CD4-positive, alpha-beta memory T cell (primary cell): ENCODE measurements at places on chromosomes 5 and 9. TPM values are rescaled to one million over a fixed set of nuclear protein-coding genes. Genes with fewer than 3 reads are reported as not detected.

Gene SHISAL2B
- total RNA-seq = not detected

Gene IL3
- total RNA-seq = not detected

DNA sequence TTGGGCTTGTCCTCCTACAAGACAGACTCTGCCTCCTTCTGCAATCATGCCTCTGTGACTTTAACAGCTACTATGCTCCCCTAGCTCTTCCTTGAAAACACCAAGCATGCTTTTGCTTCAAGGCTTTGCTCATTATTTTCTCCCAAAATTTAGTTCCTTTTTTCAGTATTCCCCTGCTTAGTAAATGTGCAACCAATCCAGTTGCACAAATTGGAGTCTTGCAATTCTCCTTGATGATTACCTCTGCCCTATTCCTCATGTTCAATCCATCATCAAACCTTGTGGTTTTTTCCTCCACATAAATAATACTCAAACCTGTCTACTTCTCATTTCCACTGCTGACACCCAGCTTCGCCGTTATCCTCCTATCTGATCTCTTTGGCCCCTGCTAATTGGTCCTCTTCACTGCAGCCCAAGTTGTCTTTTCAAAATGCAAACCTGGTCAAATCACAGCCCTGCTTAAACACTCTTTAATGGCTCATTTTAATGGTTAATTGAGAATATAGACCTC lies 296.3 kb downstream of the CWC27 start:
- no peaks in the 10 kb centered on the region for H3K27me3 ChIP-seq
- H3K36me3 ChIP-seq = no peaks in the 10 kb centered on the region
- no peak for DNase-seq
- H3K4me3 ChIP-seq = no peak overlapping the region
- H3K27ac ChIP-seq = no peak overlapping the region
- no peaks in the 10 kb centered on the region for H3K4me1 ChIP-seq

- DNase-seq = no peak
- H3K27me3 ChIP-seq = no peaks in the 10 kb centered on the region
- no peak overlapping the region for H3K4me3 ChIP-seq
- no peak overlapping the region for H3K27ac ChIP-seq
- no peaks in the 10 kb centered on the region for H3K4me1 ChIP-seq
Measured at GRCh38 chr9:122056484-122056883, 36.6 kb downstream of the TTLL11 start.

DNA sequence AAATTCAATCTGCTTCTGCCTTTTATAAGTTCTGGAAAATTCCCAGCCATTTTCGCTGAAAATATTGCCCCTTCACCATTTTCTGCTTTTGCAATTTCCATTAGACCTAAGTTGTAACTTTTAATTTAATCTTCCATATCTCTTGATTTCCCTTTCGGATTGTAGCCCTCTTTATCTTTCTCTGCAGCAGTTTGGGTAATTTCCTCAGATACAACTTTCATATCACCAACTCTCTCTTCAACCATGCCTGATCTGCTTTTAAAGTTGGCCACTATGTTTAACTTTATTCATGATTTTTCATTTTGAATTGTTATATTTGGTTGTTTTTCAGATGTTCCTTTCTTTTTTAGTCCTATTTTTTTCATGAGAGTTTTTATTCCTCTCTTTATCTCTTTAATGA lies 157.0 kb upstream of the VLDLR start:
- no peak for DNase-seq
- H3K27ac ChIP-seq = no peak overlapping the region
- no peak overlapping the region for H3K4me3 ChIP-seq
- H3K4me1 ChIP-seq = no peaks in the 10 kb centered on the region
- no peaks in the 10 kb centered on the region for H3K27me3 ChIP-seq

DNA sequence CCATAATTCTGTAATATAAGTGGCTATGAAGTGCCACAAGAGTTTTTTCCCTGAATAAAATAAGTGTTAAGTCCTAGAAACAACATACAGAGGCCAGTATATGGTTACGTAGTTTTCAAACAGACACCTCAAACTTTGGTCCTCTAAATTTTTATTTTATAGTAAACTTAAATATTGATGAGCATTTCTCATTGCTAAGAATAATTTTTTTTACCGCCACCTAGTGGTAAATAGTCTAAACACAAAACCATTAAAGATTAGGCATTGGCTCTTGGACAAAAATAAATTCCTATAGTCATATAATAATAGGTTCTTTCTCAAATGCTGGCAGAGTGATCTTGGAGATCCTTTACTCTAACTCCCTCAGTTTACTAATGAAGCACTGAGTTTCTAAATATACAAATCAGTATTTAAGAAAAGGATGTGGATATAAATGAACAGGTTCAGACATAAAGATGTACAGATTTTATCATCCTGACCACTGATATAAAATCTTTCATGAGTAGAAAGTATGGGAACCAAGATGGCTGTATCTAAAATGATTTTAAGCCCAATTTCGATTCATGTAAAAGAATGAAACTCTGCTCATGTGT lies 136.2 kb downstream of the FANCC start:
- H3K27me3 ChIP-seq = no peaks in the 10 kb centered on the region
- H3K4me3 ChIP-seq = no peak overlapping the region
- peak; percentile 9 for DNase-seq
- no peak overlapping the region for H3K27ac ChIP-seq
- H3K36me3 ChIP-seq = no peaks in the 10 kb centered on the region
